NCI-H1105 treated with DMSO at 0.1 percent for 48 hours (cell line): ENCODE measurements at places on chromosomes 16 and 17.

- no peak for DNase-seq
Measured at GRCh38 chr16:1441391-1441829, 2.9 kb downstream of the CCDC154 start.

GRCh38 chr16:963913-964312 is 6.9 kb downstream of the LMF1 start:
- DNase-seq, result no peak

DNA sequence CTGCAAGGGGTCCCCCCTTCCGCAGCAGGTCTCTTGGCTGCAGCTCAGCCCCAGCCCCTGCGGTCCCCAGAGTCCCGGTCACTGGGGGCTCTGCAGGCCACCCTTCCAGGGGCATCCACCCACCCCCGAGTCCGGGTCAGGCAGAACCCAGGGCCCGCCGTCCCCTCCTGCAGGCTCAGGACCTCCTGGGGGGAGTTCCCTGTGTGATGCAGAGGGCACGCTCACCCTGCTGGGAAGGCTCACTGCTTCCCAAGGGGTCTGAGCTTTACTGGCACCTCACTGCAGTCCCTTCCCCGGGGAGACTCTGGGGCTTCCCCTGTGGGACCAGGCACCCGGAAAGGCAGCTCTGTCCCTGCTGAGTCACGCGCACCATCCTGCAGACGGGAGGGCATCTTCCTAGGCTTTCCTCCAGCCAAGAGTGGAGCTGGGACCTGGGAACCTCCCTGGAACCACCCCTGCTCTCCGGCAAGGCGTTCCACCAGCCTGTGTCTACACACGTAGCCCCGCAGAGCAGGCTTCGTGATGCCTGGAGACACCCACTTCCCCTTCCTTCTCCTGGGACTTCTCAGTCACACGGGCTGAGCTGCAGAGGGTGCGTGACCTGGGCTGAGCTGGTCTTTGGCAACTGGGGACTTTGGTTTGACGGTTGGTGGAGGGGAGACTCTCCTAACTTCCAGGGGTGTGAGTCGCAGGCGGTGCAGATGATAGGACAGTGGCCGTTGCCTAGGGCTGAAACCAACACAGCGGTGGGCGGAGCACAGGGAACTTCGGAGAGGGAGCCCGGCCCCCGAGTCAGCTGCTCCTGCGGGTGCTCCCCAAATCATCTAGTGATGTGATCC is 23.4 kb downstream of the SLC25A10 start:
- no peak for DNase-seq

DNA sequence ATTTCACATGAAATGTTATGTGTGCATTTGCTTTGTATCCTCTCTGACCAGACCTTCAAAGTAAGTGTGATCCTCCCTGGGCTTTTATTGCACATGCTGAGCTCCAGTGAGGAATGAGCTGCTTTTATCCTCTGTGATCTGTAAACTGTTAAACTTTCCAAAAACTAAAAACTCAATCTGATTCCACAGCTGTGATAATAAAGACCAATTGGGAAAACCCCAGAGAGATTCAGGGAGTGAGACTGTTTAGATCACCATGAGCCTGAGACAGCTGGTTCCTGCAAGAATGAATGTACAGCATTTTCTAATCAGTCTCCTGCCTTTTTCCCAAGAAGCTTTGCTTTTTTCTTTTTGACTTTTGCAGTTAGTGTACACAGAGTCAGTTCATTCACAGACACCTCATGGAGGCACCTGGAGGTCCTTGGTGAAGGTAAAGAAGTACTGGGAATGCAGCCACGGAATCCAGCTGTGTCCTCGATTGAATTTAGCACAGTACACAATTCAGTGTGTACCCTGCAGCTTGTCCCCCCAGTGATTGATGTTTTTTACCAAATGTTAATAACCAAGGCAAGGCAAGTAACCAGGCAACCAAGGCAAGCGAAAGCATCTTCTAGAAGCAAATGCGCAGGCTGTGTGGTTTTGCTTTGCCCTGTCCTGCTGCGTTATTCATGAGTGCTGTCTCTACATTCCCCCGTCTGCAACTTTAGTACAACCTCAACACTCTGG is 182.6 kb downstream of the LGALS9B start:
- no peak for DNase-seq

DNA sequence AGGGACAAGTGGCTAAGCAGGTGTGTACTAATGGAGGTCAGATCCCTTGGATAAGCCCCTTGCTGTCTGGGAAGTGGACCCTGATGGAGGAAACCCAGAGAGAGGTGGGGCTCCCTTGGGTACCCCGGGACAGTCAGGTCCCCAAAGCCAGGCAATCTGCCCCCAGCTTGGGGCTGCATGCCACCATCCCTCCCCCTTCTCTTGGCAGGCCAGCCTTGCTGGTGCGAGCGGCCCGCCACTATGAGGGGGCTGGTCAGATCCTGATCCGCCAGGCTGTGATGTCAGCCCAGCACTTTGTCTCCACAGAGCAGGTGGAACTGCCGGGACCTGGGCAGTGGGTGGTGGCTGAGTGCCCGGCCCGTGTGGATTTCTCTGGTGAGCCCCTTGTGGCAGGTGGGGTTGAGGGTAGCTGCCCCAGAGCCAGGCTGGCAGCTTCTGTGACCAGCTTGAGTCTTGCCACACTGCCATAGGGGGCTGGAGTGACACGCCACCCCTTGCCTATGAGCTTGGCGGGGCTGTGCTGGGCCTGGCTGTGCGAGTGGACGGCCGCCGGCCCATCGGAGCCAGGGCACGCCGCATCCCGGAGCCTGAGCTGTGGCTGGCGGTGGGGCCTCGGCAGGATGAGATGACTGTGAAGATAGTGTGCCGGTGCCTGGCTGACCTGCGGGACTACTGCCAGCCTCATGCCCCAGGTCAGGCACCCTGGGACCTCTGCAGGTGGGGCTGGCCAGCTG is 20.1 kb downstream of the FCSK start:
- DNase-seq, result no peak

GRCh38 chr17:57458718-57459285 is 202.5 kb downstream of the MSI2 start:
- DNase-seq, result peak; percentile 53

- no peak for DNase-seq
Measured at GRCh38 chr16:69315486-69316311, 4.5 kb downstream of the VPS4A start.

DNA sequence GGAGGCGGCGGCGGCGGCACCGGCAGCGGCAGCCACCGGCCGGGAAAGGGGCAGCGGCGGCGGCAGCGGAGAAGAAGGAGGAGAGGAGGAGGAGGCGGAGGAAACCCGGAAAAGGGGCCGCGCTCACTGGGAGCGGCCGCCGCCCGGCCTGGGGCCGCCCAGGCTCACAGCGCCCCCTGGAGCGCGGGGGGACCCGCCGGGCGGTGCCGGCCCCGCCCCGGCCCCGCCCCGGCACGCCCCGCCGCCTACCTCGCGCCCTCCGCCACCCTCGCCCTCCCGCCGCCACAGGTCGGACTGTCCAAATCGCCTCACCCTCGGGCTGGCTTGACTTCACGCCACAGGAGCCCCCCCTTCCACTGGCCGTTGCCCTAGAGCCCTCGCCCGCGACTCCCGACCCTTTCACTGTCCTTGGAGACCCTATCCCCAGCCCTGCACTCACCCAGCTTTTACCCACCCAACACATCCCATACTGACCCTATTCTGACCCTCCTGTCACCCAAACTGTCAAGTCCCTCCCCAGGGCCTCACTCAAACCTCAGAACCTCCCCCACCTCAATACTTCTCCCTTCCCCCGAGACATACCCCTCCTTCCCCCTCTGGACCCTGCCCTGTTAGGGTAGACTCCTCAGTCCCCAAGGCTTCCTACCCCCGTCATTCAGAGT is at the start of gene CSNK2A2:
Gene CSNK2A2 (minus strand): TSS at position 85 of the 662 bp plus-strand sequence. CDS start 370 bp downstream, outside the sequence.
- DNase-seq, result peak; percentile 40

DNA sequence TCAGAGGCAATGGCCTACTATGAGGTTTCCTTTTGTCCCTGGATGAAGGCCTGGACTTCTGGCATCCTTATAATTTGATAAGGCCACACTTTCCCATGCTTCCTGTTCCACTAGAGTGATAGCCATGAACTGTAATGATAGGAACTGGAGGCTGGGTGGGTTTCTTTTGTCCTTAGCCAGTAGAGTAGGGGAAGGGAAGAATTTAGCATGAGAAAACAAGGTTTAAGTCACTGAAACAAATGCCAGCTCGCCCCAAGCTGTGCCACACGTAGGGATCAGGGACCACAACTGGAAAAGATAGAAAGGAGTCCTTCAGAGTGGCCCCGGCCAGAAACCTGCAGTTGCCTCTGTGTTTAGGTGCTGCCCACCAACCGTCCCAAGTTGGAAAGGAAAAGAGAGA is 80.9 kb upstream of the C17orf78 start:
- DNase-seq, result no peak

- peak; percentile 39 for DNase-seq
Measured at GRCh38 chr17:42676424-42677011, at the start of gene PLEKHH3. TSS of gene PLEKHH3 (minus strand) at chr17:42676994. CDS start at chr17:42676563, 431 bp downstream.

DNA sequence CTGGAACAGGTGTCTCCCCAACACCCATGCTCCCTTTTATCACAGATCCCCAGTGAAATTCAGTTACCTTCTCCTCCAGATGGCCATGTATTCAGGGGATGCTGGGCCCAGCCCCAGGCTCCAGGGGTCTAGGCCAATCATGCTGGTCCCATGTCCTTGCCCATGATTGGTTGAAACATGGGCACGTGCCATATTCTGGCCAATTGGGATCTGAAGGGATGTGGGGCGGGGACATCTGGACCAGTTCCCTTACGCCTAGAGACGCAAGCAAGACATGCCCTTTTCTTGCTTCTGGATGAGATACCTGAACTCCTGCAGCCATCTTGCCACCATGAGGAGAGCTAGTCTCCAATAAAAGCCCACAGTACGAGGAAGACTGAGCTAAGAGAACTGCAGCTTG is 31.0 kb upstream of the ST6GALNAC1 start:
- DNase-seq, result no peak

DNA sequence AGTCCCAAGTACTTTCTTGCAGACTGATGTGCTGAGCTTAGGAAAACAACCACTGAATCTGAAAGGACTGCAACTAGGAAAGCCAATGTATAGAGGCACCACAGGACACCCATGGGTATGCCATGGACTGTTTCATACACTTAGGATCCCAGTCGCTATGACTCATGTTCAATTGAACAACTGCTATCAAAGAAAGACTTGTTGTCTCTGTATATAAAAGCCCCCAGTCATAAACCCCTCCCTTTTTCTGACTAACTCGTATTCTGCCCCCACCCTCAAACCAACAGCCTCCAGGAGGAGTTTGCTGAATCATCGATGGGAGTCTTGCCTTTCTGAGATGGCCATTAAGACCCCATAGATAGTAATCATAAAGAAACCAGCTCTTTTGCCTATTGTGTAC is 205.4 kb downstream of the ANKFN1 start:
- no peak for DNase-seq

- DNase-seq, result no peak
Measured at GRCh38 chr17:77601054-77601979, 357.2 kb upstream of the TNRC6C start.

DNA sequence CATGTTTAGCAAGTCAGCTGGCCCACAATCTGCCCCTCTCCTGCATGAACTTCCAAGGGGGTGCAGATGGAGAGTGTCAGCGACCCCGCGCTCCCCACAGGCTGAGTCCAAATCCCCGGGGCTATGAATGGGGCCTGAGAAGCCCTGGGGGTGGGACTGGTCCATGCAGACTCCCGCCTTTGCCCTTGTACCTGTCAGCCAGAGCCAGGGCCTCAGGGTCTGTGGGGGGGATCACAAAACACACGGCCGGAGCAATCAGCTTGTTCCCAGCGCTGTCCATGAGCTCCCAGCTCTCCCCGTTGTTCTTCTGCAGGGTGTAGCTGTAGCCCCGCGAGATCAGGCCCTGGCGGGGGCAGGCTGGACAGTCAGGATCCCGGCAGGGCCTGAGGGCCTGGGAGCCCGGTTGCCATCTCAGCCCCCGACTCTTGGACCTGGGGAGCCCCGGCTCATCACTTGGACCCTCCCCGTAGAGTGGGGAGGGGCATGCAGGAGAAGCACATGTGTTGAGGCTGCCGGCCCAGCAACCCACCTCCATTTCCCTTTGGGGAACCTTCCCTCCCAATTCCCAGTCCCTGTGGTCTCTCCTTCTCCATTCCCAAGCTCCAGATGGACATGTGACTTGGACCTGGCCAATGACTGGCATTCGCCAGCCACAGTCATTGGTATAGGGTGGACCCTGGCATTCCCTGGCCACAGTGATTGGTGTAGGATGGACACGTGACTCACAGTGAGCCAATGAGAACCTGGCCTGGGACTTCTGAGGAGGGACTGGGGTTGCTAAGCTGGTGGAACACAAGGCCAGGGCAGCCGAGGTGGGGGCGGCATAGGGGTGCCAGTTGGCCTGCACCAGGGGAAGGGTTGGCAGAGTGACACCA is 42.4 kb downstream of the PPL start:
- DNase-seq, result no peak

DNA sequence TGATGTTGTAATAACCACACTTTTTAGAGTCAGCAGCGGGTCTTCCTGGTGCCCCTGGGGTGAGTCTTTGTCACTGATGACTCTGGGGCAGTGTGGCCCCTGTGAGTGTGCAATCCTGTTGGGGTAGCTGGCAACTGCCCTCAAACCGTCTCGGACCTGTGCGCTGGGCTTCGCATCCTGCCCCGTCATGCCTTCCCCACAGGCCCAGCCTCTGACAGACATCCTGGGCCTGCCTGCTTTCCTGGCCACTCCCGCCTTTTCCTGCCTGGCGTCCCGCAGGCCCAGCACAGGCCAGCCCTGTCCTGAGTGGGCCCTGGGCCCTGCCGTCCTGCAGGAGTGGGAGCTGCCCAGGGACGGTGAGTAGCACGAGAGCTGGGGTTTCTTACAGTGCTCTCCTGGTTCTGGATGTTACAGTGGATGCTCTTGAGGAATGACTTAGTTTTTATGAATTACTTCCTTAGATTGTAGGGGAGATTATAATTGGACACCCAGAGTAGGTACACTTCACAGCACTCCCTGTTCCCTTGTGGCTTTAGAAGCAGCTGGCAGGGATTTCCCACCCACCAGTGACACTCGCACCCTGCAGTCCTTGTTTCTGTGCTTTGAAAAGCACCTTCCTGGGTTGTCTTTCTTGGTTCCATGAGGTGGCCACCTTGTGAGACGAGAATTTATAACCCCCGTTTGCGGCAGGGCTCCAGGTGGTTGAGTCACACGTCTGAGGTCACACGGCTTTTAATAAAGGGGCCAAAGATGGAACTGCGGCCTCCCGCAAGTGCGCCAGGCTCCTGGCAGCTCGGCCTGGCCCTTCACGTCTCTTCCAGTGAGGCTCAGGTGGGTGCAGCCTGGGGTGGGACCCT is 50.0 kb upstream of the CAPN15 start:
- no peak for DNase-seq
